ENCODE measurements at places on chromosomes 2 and 18. TPM values are rescaled to one million over a fixed set of nuclear protein-coding genes. Genes with fewer than 3 reads are reported as not detected.

Gene PRKAG3
- not detected for total RNA-seq

Gene SLC25A12
- total RNA-seq, result 17.1 TPM

Gene FRZB
- 0.15 TPM for total RNA-seq

Gene OTOS
- not detected for total RNA-seq

Gene PAIP2B
- 0.27 TPM for total RNA-seq

Gene IL36RN
- not detected for total RNA-seq

Gene DARS1
- total RNA-seq, result 54.5 TPM

Gene CRYGC
- not detected for total RNA-seq

Gene LOXHD1
- total RNA-seq, result not detected

Gene RAD51AP2
- not detected for total RNA-seq

Gene TFPI
- 145 TPM for total RNA-seq
